ENCODE measurements at places on chromosomes 3 and 15.

DNA sequence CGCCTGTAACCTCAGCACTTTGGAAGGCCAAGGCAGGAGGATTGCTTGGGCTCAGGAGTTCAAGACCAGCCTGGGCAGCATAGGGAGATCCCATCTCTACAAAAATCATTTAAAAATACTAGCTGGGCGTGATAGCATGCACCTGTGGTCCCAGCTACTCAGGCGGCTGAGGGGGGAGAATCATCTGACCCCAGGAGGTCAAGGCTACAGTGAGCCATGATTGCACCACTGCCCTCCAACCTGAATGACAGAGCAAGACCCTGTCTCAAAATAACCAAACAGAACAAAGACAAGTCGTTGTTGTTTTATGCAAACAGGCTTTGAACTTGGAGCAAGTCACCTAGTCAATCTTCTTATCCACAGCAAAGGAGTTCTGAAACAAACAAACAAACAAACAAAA, 82.0 kb upstream of the AKAP13 start:
- DNase-seq = no peak

- DNase-seq = no peak
Measured at GRCh38 chr3:16290827-16291196, 25.8 kb downstream of the OXNAD1 start.

DNA sequence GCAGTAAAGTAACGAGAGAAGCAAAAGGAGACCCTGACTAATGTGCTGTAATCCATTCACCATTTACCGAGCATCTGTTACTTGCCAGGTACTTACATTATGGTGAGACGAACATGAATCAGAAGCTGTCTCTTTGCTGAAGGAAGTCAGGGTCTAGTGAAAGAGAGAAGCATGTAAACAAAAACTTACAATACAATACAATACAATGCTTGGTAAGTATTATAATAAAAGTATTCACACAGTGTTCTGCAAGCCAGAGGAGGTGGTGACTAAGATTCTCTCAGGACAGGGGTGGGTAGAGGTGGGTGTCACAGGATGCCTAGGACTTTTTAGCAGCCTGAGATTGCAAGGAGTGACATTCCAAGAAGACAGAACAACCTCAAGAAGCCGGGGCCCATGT, 50.2 kb upstream of the MGA start:
- DNase-seq = no peak

GRCh38 chr3:123789760-123790159, 94.4 kb downstream of the MYLK start:
- DNase-seq = no peak

DNA sequence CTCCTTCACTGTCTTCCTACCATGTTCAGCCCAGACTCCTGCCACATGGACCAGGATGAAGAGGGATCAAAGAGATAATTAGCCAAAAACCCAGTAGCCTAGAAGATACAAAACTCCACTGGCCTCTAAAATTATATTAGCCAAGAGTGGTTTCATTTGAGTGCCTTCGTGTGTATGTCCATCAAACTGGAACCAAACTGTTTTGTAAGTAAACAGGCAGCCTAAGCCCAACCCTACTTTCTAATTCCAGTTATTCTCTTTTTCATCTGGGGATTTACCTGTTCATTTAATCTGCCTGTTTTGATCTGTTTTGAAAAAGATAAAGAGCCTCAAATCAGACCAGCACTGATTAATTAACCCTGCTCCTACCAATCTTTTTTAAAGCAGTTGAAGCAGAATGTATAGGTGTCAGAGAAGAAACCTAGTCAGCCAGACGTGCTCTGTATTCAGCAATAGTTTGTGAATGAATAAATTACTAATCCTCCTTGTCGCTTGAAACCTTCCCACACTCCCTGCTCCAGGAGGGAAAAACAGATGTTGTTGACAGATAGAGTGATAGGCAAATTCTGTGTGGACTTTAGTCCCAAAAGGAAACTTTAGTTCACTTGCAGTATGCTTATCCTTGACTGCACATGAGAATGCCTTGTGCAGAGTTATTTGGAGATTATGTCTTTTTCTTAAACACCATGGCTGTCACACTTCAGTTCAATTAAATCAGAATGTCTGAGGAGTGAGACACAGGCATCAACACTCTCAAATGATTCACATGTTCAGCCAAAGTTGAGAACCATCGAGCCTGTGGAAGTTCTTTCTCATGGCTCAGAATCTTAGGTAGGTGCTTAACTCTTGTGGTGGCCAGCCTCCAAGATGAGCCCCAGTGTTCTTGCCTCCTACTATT, 55.5 kb upstream of the ZBED2 start:
- no peak for DNase-seq

- no peak for DNase-seq
Measured at GRCh38 chr3:138594935-138595610, 1.0 kb upstream of the CEP70 start.

Measured in HuH-7 (cell line).